Umbilical cord (tissue), 2 donors: ENCODE measurements at places on chromosomes 11 and 22.
A peak's percentile ranks its signal among the peaks of the same experiment; 100 is the strongest.

DNA sequence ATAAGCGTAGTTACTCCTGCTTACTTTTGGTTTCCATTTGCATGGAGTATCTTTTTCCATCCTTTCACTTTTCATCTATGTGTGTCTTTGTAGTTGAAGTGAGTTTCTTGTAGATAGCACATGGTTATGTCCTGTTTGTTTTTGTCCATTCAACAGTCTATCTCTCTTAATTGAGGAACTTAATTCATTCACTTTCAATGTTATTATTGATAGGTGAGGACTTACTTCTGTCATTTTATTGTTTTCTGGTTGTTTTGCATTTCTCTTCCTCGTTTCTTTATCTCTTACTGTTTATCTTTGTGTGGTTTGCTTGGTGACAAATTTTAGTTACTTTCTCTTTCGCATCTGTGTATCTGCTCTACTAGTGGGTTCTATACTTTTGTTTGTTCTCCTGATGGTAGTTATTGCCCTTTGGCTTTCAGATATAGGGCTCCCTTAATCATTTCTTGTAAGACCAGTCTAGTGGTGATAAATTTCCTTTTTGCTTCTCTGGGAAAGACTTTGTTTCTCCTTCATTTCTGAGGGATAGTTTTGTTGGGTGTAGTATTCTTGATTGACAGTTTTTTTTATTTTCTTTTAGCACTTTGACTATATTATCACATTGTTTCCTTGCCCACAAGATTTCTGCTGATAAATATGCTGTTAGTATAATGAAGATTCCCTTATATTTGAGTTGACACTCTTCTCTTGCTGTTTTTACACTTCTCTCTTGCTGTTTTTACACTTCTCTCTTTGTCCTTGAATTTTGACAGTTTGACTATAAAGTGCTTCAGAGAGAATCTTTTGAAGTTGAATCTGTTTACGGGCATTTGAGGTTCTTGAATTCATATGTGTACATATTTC lies 9.0 kb upstream of the RAG1 start:
- no peak for DNase-seq

DNA sequence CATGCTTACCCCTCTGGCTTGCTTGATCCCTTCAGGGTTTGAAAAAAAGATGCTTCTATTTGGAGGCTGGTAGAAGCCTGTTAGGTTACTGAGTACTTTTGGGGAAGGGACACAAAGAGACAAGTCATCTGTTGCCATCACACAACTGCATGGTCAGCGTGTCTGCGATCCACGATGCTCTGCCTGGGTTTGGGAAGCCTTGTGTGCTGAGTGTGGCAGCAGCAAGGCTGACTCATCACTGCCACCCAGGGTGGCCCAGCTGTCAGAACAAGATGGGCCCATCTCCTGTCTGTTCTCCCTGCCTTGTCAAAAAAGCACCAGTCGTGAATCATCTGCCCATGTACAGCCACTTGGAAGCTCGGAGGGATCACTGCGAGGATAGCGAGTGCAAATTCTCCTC lies 26.2 kb downstream of the UBASH3B start:
- no peak for DNase-seq

DNA sequence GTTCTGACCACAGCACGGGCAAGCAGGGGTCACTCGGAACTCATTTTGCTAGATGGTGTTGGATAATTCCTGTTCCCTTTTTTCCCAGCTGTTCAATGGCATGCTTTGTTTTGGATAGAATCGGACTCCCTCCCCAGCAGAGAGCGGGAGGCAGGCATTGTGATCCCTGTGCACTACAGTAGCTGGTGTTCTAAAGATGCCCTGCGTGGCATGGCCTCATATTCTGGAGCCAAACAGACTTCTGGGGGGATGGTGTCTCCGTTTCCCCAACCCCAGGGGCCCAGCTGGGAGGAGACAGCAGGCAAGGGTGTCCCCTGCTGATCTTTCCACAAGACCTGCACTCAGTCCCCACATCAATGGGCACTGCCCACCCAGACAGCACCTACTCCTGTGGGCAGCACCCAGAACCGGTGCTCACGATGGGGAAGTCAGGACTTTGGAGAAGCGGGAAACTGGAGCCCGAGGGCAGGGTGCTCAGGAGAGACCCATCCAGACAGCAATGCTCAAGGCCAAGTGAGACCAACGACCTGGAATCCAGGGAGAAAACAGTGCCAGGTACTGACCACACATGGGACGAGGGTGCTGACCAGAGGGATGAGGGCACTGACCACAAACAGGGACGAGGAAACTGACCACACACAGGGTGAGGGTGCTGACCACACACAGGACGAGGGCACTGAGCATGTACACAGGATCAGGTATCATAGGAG lies 934.9 kb downstream of the BRD1 start:
- no peak for DNase-seq

- DNase-seq = no peak
These were observed 374.6 kb downstream of the INSC start for GRCh38 chr11:15489281-15489680.

DNA sequence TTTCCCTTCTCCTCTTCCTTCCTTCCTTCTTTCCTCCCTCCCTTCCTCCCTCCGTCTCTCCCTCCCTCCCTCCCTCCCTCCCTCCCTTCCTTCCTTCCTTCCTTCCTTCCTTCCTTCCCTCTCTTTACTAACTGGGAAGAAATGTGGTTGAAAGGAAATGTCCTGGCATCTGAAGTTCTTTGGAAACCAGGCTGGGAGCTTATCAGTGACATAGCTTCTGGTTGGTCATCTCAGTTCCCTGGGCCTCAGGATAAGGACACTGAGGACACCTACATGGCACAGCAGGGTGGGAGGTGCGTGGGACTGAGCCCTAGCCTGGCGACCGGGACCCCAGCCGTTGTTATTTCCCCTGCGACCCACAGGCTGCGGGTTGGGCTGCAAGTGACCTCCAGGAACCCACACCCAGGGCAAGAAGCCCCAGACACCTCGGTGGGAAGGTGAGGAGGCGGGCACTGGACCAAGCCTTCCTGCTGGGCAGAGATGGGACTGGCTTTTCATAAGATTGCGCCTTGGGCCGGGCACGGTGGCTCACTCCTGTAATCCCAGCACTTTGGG lies 1486.5 kb downstream of the TBC1D22A start:
- no peak for DNase-seq

- no peak for DNase-seq
These were observed 44.7 kb upstream of the PRODH start for GRCh38 chr22:18980829-18981228.

- no peak for DNase-seq
These were observed 2.7 kb downstream of the RFPL2 start for GRCh38 chr22:32202161-32202538.

DNA sequence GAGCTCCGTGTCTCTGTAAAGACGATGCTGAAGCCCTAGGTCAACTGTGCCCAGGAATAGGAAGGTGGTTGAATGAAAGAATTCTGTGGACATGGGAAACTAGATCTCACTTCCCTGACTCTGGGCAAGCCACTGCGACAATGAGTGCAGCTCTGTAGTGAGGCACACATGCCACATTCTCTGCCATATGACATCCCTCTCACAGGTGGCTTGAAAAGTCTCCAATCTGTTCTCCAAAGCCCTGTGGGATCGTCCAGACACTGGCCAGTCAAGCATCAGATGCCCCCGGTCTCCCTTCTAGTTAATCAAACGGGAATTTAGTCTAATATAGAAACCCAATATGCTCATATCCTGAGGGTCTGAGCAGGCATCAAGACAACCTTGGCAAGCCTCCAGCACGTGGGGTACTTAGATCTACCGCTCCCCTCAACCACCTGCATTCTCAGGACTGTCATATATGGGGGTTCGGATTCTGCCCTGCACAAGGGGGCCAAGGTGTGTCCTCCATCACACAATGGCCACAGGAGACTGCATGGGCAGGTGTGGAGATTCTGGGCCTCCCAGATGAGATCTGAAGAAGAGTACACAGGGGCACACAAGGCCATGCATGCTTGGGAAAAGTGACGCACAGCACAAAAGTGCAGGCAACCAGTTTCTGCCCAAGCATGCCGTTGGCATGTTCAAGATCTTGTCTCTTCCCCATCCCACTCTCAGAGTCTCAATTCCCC lies 11.9 kb downstream of the DKK3 start:
- DNase-seq = no peak

DNA sequence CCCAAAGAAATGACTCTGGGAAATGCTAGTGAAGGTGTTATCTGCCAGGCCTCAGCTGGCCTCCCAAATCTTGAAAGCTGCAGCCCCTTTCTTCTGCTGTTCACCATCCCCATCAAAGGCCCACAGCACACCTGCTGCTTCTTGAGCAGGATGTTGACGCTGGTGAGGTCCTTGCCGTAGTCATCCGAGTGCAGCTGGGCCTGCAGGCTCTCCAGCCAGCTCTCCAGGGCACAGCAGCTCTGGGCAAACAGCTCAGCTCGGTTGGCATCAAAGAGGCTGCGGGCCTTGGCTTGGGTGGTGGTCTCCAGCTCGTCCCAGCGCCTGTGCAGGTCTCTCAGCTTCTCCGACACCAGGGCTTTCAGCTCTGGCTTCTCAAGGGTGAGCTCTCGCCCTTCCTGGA lies 18.5 kb upstream of the RBM4B start:
- DNase-seq = no peak

GRCh38 chr11:95282291-95282751 lies 51.3 kb upstream of the SESN3 start:
- DNase-seq = peak; percentile 98

- DNase-seq = no peak
These were observed 71.2 kb downstream of the USP35 start for GRCh38 chr11:78259777-78260487.

GRCh38 chr11:65418681-65419459 lies 3.7 kb upstream of the NEAT1 start:
- DNase-seq = peak; percentile 97

- no peak for DNase-seq
These were observed 183.8 kb downstream of the SWAP70 start for GRCh38 chr11:9847636-9848035.

DNA sequence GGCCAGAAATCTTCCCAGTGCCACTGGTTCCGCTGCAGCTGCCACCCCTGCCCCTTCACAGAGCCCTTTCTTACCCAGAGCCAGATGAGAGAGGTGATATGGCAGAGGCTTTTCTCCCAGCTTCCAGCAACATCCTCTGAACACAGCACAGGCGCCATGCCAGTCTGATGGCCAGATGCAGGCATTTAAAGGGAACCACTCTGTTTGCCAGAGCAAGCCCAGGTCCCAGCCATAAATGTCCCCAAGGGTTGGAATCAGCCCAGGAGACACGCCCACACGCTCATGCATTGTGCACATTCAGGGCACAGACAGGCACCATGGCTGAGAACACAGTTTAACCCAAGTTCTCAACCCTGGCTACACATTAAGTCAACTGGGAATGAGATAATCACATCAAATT lies 114.3 kb upstream of the CSNK2A3 start:
- no peak for DNase-seq

DNA sequence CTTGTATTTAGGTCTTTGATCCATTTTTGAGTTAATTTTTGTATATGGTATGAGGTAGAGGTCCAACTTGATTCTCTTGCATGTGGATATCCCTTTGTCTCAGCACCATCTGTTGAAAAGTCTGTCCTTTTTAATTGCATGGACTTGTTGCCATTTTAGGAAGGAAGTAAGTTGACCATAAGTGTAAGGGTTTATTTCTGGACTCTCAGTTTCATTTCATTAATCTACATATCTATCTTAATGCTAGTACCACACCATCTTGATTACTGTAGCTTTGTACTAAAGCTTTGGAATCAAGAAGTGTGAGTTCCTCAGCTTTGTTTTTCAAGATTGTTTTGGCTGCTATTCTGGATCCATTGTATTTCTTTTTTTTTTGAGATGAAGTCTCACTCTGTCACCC lies 31.4 kb downstream of the CBL start:
- no peak for DNase-seq

- DNase-seq = no peak
These were observed 7.6 kb downstream of the KCNQ1OT1 start for GRCh38 chr11:2691991-2692875.

DNA sequence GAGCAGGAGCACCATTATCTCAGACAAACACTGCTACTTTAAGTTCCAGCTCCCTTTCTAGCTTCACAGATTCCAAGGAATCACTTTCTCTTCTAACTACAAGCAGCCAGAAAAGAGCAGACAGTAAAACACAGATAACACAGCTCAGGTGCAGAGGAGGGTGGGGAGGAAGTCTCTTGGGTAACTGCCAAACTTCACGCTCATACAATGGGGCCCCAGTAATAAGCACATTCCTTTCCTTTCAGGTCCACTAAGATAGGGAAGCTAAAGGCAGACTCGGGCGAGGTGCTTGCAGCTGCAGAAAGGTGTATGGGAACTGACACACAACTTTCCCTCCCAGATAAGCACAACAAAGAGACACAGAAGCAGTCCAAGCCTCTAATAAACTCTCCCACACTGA lies 69.2 kb upstream of the OR9G4 start:
- DNase-seq = peak; percentile 10

DNA sequence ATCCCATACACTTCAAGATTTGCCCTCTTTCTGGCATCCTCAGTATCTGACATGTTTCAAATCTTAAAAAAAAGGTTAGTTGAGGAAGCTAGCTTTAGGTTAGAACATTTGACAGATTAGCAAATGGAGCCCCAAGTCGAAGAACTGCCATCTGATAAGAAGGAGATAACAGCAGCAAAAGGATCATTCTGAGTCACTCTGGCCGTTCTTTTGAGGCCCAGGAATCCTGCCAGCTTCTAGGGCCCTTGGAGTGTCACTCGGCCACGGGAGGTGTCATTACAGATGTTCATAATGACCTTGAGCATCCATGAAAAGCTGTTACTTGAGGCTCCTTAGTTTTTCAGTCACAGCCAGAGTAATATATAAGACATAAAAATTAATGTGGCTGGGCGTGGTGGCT lies 132.1 kb upstream of the RASSF10 start:
- no peak for DNase-seq

DNA sequence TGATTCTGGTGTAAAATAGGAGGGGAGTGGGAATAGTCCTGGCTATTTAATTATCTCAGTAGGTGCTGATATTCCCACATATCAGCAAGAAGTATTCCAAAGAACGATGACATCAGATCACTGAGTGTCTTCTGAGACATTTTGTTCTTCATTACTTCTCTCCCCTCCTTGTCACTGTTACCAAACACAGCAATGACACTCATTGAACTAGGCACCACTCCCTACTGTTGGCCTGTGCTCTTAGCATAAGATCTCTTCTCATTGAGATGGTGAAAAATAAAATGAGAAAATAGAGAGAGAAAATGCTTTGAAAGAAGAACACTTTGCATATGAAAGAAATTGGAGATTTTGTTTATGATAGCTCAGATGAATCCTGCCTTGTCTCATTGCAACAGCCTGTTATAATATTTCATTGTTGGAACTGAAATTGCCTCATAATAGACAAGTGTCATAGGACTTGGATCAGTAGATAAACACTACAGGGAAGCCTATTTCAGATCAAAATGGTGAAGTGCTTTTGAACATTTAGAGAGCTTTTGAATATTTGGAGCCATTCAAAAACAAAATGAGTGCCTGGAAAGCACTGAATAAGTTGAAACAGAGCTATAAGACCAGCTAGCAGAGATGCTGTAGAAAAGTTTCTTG lies 11.3 kb upstream of the ETS1 start:
- DNase-seq = no peak
